ENCODE measurements at places on chromosomes 1 and 21.

GRCh38 chr1:2136386-2137235, 58.0 kb downstream of the FAAP20 start:
- no peak for DNase-seq

GRCh38 chr1:186708694-186709097, 28.5 kb upstream of the PTGS2 start:
- DNase-seq, result peak; percentile 70

DNA sequence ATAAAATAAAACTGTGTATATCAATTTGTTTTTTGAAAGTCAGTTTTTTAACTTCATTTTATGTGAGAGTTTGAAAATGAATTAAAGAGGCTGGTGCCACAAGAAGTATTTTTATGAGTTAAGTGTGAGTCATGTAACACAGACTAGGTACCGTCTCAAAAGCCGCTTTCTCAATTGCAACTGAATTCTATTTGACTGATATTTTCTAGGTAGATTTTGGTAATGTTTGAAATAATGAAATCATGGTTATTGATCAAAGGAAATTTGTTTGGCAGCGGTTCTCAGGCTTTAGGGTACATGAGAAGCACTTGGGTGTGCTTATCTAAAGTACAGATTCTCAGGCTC, 4.6 kb downstream of the SNX27 start:
- DNase-seq, result no peak

DNA sequence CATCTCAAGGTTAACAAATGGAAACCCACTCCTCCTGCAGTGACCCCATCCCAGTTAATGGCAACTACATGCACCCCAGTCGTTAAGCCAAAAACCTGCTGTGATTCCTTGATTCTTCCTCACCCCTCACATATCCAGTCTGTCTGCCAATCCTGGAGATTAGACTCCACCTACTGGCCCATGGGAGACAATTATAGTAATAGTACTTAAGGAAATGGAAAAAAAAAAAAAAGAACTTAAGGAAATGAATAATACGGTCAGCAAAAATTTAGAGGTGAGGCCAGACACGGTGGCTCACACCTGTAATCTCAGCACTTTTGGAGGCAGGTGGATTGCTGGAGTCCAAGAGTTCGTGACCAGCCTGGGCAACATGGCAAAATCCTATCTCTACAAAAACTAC, 7.0 kb downstream of the NOL9 start:
- peak; percentile 21 for DNase-seq

DNA sequence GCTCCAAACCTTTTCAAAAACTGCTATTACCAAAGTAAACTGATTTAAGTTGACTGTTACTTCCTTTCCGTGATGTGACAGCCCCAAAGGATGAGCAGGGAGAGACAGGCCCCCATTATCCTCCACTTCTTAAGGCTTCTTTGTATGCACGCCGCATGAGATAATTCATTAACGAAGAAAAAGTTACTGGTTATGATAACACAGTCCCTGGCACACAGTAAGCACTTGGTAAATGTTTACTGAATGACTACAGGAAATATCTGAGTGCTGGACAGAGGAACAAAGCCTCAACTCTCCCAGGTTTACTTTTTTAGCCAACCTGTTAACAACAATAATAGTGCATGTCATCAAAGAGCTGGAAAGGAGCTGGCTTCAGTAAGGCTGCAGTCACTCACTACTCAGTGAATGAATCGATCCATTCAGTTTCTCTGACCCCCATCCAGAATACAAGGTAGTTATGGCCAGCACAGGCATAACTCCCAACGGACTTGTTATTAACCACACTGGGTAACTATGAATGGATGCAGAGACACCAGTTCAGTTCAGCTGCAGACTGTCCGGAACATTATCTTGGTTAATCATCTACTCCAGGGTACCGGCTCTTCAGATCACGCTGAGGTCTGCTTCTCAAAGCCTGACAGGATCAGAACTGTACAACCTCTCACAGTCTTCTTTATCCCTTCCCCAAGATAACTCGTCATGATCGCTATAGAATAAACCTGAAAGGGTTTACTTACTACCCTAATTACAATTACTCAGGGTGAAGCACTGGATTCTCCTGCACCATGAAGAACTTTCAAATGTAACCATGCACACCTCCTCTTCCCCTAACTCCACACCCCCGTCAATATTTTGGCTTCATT, 58.3 kb downstream of the TGFBR3 start:
- DNase-seq, result no peak

DNA sequence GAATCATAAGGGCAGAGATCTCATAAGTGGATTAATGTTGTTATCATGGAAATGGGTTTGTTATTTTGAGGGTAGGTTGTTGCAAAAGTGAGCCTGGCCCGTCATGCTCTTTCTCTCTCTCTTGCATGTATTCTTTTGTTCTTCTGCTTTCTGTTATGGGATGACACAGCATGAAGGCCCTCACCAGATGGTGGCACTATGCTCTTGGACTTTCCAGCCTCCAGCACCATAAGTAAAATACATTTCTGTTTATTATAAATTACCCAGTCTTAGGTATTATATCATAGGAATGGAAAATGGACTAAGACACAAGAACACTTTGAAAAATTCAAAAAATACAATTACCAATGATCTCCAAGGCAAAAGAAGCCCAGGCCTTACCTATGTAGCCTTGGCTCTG, 676.1 kb downstream of the PTPRU start:
- peak; percentile 45 for DNase-seq

- no peak for DNase-seq
Measured at GRCh38 chr1:157194731-157195520, 56.7 kb upstream of the ETV3 start.

GRCh38 chr1:28902738-28903137, 11.6 kb upstream of the EPB41 start:
- no peak for DNase-seq

DNA sequence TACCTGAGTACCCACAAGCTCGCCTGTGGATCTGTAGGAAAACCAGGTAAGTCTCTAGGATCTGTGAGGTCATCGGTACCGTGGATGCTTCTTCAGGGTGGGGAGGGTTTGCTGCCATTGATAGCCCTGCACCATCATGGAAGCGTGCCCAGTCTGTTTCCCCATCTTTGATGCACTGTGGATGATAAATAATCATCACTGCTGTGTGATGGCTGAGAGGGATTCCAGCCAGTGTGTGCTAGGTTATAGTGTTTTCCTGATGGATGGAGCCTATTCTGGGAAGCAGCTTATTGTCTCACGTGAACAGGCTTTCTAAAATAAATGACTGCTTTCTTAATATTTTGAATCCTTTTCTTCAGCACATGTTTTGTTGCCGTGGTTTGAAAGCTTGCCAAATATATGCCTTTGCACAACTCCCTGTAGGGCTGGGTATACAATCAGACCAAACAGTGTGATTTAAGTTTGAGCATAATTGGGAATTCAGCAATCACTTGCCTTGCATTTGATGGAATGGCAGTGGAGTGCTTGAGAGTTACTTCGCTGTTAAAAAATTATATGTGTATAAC, 113.8 kb downstream of the CAMTA1 start:
- peak; percentile 54 for DNase-seq

DNA sequence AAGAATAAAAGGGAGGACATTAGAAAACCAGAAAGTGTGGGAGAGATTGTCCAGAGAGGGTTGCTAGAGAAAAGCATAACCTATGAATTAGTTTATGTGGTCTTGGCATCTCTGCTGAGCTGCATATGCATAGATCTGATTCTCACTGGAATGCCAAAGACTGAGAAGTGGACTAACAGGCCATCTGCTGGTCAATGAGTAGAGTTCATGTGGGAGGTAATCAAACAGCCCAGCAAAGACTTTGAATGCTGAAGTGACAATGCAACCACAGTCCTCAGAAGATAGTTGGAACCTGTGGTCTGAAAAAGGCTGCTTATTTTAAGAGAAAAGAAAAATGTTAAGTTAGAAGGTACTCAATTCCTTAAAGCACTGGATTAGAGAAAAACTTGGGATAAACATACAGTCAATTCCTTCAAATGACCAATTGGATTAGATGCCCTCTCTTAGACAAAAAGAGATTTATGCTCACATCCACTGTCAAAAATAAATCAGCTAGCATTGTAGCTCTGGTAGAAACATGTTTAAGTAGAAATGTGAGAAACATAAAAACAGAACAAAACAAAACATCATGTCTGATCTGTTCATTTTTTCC, 382.8 kb downstream of the AMY1C start:
- no peak for DNase-seq

DNA sequence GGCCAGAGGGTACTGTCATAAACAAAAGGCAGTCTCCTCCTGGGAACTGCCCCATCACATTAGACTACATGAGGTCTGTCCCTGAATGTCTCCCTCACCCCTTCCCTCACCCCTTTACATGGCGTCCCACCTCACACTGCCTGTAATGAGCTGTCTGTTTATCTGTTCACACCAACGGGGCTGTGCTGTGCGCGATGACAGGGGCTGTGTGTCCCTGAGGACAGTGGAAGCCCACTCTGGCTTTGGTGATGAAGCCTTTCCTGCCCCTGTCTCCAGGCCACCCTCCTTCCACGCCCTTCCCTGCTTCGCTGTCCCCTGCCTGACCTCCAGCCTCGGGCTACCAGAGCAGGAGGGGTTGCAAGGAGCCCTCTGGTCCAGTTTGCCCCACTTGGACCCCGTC, 22.7 kb downstream of the RHBG start:
- DNase-seq, result no peak

GRCh38 chr1:88566615-88567387, 117.3 kb upstream of the PKN2 start:
- no peak for DNase-seq

DNA sequence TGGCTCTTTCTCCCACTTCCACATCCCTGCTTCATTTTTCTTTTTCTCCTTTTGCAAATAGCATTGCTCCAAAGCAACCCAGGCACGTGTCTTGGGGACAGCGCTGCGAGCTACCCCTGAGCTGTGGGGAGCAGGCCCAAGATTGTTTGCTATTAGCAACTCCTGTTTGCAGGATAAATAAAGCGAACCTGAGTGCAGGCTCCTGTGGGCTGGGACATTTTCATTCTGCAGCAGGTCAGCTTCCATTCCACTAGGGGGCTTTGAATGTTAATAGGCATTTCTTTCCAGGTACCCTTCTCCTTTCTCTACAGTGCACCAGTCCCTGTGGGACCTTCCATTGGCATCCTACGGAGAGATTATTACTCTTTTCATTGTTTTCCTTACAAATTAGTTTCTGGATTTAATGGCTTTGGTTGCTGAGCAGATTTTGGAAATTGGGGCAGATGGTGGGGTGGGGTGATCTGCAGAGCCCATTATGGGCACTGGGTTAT, 54.0 kb downstream of the OLFML3 start:
- DNase-seq, result peak; percentile 16

GRCh38 chr1:193366764-193367507, 180.5 kb upstream of the B3GALT2 start:
- DNase-seq, result no peak

DNA sequence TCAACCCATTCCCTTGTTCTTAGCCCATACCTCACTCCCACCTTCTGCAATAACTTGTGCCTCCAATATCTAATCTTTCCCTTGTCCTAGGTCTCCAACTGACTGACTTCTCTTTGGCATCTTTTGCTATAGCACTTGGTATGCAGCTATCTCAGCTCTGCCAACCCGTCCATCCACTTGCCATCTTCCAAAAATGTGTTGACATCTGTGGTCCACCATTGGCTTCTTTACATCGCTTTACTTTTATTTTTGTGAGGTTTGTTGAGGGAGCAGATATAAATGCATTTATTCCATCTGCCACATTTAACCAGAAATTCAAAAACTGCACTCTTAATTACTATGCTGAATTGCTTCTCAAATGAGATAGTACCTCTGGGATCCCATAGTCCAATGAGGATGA, 24.9 kb upstream of the PSMB2 start:
- DNase-seq, result no peak

- no peak for DNase-seq
Measured at GRCh38 chr1:15229707-15230131, 17.3 kb upstream of the FHAD1 start.

DNA sequence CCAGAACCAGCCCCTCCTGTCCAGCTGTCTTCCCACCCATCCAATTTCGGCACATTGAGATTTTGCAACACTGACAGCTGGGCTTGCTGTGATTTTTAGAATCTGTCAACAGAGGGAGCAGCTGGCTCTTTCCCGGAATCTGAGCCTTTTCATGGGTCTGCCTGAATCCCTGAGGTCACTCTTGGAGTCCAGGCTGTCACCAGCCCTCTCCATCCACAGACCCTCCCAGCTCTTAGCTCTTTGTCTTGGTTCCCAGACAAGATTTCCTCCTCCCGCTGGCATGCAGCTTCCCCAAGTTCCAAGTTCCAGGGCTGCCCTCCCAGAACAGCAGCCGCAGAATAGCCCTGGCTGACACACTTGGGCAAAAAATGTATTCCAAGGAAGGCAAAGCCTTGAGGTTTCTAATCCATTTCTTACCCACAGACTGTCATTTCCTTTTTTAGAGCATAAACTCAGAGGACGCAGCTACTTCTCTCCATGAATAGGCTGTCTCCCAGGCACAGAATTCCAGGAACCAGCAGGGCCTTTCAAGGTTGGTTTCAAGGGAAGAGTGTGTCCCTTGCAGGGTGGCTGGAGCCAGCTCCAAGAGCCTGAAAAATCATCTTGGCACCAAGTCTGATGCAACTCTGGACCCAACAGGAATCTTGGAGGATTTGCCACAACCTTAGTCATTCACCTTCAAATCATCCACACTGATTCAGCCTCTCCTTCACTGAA, 7.1 kb upstream of the TMEM61 start:
- peak; percentile 66 for DNase-seq

- peak; percentile 100 for DNase-seq
Measured at GRCh38 chr1:58883037-58883887, 99.4 kb upstream of the JUN start.

DNA sequence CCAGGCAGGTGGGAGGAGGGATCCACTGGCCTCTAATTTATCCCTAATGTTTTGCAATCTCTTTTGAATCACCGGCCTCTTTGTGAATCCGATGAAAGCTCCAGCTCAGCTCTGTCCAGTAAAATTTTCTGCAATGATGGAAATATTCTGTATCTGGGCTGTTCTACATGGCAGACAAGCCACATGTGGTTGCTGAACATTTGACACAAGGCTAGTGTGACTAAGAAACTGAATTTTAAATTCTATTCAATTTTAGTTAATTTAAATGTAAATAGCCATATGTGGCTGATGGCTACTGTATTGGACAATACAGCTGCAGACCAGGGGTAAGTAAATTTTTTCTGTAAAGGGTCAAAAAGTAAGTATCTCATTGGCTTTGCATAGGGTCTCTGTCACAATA, 135.1 kb downstream of the CSMD2 start:
- DNase-seq, result no peak

- peak; percentile 78 for DNase-seq
Measured at GRCh38 chr1:226626577-226626956, 78.0 kb downstream of the STUM start.

DNA sequence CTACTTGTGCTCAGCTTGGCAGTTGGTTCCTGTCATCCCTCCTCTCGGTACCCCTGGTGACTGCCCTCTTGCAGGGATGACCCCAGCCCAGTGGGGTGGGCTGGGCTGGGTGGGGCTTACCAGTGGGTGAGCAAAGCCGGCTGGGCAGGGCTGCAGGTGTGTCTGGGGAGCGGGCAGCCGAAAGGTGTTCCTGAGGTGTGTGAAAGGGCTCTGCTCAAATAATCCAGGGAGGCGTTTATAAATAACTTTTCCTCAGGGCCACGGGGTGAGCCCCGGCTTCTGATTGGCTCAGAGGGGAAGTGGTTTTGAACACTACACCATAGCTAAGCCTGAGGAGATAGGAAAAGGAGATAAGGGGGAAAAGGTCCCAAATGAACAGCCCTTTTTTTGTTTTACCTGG, at the start of gene SLC26A9:
Gene SLC26A9 (minus strand): TSS at position 212 of the 400 bp plus-strand sequence. CDS start 7,636 bp downstream, outside the sequence.
- no peak for DNase-seq

GRCh38 chr1:54156201-54156600, 3.4 kb upstream of the CDCP2 start:
- DNase-seq, result no peak

- DNase-seq, result no peak
Measured at GRCh38 chr21:34701726-34702125, 32.9 kb downstream of the CLIC6 start.
